ENCODE measurements at places on chromosomes 2 and 18. TPM values are rescaled to one million over a fixed set of nuclear protein-coding genes. Genes with fewer than 3 reads are reported as not detected.
A peak's percentile ranks its signal among the peaks of the same experiment; 100 is the strongest.

GRCh38 chr2:240825476-240825875 lies 5.5 kb upstream of the KIF1A start:
- DNase-seq: no peak

DNA sequence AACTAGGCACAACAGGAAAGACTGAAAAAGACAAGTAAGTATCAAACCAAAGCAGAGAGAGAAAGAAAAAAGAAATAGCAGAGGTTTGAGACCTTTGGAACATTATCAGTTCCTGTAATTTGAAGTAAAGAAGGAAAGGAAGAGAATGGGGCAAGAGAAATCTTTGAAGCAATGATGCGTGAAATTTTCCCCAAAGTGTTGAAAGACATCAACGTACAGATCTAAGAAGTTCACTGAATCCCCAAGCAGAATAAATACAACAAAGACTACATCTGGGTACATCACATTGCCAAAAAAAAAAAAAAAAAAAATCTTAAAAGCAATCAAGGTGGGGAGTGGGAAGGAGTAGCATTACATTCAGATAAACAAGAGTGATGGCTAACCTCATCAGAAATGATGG lies 6.0 kb upstream of the SLC30A6 start:
- no peak for DNase-seq

DNA sequence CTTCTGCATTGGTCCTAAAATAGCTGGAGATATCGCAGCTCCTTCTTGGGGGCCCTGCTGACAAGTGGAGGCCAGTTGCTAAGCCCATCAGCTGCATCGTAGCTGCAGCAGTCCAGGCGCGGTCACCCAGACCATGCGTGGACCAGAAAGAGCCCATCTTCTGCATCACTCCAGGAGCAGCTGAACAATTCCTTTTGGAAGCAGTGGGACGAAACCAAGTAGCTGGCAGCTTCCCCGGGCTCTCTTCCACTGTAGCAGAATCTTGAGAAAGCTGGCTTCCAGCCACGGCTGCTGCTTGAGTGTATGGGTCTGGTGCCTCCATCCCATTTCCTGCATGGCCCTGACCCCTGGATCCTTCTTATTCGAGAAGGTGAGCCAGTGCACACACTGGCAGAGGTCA lies 22.2 kb upstream of the CAB39 start:
- DNase-seq: no peak

- DNase-seq: peak; percentile 52
Measured at GRCh38 chr2:100606726-100607343, 44.0 kb downstream of the PDCL3 start.

DNA sequence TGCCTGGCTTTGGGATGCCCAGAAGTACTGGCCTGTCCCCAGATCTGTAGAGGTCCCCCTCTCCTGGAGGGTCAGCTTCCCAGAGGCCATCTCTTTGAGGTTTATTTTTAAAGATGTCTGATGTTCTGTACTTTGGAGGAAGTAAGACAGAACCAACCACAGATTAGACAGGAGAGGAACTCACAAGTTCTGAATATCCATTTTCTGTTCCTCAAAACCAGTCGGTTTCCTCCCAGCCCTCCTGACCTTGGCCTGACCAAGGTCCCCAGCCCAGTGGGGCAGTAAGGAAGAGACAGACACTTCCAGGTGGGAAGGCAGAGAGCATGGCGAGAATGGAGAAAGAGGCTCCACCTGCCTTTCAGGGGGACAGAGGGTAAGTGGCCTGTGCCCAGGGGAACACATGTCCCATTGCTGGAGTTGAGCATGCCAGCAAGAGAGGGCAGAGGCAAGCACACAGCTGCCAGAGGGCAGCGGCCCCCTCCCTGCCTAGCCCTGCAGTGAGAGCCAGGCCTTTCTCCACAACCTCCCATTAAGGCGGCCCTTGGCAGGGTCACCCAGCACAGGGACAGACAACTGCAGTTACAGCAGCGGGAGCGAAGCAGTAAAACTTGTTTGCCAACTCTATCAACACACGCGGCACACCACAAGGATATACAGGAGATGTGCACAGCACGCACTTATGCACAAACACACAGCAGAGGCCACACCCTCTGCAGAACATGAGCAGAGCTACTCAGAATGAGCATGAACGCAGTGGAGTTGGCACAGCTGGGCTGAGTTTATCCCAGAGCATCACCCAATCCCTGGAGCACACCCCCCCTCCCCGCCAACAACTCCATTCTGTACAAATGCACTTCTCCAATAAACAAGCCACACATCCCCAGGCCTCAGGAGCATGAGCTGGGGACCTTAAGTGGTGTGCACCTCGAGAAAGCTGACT lies 18.5 kb upstream of the SEMA4C start:
- no peak for DNase-seq

PLB1 gene
- total RNA-seq: 3.2 TPM

DNA sequence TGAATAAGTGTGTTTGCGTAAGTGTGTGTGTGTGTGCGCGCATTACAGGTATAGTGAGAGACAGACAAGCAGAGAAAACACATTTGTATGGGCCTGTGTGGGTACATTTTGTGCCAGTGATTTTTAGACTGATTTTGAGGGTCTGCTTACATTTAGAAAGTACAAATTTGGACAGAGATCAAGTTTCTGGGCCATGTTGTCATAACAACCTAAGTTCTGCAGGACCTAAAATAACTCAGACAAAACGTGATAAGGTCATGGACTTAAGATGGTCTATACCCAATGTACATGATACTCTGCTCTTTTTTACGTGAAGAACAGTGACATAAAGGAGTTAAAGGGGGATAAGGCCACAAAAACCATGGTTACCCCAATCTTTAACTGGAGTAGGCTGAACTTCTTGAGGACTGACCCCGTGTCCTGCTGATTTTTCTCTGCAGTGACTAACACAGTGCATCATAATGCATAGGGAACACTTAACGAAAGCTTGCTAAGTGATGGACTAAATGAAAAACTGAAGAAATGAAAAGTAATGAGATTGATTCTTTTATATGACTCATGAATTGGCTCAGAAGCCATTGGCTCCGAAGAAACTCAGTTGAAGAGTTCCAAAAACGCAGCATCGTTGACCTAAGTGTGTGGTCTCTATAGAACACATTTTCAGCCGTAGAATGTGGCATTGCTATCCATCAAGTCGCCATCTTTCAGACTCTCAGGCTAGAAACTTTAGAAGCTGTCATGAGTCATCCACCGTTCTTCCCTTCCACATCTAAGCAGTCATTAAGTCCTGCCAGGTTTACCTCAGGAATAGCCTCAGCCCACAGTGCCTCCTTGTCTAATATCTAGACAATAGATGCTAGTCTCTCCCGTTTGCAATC lies 61.6 kb upstream of the NCOA1 start:
- DNase-seq: no peak

GRCh38 chr2:80887841-80888378 lies 583.4 kb upstream of the LRRTM1 start:
- no peak for DNase-seq

DNA sequence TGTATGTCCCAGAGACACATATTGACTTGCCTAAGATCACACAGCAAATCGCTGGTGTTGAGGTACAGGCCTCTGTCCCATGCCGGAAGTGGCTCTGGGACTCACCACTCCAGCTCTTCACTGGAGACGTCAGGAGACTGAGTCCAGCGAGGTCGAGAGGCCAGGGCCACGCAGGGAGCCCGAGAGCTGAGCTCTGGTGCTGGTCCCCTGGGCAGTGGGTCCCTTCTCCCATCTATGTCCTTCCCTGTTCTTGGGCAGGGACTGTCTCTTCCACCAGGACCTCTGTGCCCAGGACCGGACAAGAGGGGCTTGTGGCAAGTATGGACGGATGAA lies 62.4 kb upstream of the TWIST2 start:
- no peak for DNase-seq

SLC9A4 gene
- total RNA-seq: 0.08 TPM

DNA sequence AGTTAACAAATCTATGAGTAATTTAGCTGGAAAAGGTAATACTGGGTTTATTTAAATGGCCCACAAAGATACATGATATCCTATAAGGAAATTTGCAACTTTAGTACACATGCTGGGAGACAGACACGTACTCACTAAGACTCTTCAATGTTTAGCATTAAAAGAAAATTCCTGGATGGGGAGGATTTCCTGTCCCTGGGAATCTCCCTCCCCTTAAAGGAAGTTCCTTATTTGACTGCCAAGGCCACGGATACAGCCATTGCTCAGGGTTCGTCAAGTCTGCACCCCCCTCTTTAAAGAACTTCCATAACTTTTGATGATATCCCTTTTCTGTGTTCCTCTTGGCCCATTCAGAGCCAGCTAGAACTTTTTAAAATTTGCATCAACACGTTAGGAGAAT lies 267.6 kb downstream of the CD226 start:
- no peak for DNase-seq

DNA sequence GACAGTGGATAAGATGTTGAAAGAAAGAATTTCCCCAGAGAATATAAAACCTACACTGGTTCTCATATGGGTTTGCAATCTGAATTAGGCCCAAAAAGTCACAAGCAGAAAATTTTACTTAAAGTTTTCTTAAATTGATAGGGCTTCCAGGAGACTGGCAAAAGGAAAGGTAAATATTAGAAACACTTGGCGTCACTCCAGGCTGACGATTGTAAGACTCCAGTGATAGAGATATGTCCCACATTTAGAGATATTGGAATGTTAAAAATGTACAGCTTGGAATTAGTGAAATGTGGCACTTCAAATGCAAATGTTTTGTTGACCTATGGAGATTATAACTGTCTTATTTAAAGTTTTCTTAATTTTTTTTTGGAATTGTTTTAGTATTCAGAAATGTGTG lies 14.0 kb downstream of the YIPF4 start:
- DNase-seq: no peak

CYP26B1 gene
- total RNA-seq: 1.2 TPM

GRCh38 chr2:101751276-101751815 lies 53.8 kb downstream of the MAP4K4 start:
- DNase-seq: no peak

All from endothelial cell (in vitro differentiated cells).